ENCODE measurements at places on chromosomes 7 and 10.

DNA sequence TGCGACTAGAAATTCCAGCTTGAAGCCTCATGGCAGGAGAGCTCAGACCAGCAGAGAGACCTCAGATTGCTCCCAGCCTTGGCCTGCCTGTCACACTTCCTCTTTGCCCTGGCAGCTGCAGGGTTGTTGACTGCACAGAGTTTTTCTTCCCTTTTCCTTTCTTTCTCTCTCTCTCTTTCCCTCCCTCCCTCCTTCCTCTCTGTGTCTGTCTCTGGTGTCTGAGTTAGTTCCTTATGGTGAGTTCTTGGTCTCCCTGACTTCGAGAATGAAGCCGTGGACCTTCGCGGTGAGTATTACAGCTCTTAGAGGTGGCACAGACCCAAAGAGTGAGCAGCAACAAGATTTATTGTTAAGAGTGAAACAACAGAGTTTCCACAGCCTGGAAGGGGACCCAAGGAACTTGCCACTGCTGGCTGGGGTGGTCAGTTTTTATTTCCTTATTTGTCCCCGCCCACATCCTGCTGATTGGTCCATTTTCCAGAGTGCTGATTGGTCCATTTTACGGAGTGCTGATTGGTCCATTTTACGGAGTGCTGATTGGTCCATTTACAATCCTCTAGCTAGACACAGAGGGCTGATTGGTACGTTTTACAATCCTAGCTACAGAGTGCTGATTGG is 266.3 kb downstream of the RPS24 start:
- DNase-seq = no peak

GRCh38 chr10:10204415-10204814 is 813.3 kb upstream of the CELF2 start:
- DNase-seq = no peak

GRCh38 chr7:107920048-107920772 is 29.2 kb downstream of the DLD start:
- DNase-seq = no peak

DNA sequence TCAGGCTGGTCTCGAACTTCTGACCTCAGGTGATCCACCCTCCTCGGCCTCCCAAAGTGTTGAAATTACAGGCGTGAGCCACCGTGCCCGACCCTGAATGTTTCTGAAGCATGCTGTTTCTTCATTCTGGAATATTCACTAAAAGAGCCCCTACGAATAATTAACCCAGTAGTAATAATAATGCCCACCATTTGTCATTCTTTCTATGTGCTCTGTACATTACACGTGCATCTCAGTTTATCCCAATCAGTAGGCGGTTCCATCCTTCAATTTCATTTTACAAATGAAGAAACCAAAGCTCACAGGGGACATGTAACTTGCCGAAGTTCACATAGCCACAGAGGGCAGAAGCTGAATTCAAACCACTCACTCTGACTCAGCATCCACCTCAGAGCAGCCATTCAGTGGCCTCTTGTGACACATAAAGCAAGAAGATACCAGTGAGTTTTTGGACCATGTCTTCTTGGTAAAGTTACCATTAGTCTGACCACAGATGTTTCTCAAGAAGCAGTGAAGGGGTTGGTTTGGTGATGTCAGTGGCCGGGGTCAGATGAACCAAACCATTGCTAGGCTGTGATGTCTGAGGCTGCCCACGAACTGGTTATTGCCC is 71.9 kb upstream of the DUSP5 start:
- DNase-seq = no peak

DNA sequence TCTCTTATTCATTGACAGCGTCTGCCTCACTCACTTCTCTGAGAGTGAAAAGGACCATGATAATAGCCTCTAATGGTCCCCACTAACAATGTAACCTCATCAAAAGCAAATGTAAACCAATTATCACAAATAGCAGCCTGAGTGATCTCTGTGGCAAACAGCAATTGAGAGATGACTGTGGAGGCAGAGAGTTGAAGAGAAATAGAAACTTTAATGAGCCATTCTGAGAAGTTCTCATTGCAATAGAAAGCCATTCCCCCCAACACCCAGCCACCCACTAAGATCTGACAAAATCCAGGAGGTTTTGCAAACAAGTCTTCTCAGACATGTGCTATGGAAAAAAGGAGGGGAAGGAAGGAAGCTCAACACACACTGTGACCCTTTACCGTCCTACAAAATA is 44.2 kb upstream of the RNF148 start:
- DNase-seq = no peak

DNA sequence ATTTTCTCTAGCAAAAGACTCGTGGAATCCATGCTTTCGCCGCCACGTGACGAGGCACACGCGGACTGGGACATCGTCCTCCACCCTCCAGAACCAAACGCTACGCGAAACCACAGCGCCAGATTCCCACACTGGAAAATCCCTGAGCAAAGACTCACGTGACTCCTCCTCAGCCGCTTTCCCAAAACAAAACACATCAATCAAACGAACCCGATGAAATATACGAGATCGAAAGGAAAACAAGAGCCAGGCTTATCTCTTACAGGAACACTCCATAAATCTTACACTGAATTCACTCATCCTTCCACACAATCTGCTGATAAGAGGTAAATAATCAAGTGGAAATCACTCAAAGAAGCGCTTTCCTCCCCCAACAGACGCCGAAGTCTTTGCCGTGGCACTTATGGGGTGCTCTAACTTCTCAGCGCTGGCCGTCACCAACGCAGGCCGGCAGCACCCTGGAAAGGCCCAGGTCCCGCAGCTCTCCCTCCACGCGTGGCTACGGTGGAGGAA is 23.8 kb downstream of the DIP2C start:
- no peak for DNase-seq

GRCh38 chr10:110226543-110226925 is 19.1 kb downstream of the MXI1 start:
- DNase-seq = peak; percentile 94

- DNase-seq = no peak
These were observed 350.4 kb upstream of the ETV1 start for GRCh38 chr7:14339861-14340260.

DNA sequence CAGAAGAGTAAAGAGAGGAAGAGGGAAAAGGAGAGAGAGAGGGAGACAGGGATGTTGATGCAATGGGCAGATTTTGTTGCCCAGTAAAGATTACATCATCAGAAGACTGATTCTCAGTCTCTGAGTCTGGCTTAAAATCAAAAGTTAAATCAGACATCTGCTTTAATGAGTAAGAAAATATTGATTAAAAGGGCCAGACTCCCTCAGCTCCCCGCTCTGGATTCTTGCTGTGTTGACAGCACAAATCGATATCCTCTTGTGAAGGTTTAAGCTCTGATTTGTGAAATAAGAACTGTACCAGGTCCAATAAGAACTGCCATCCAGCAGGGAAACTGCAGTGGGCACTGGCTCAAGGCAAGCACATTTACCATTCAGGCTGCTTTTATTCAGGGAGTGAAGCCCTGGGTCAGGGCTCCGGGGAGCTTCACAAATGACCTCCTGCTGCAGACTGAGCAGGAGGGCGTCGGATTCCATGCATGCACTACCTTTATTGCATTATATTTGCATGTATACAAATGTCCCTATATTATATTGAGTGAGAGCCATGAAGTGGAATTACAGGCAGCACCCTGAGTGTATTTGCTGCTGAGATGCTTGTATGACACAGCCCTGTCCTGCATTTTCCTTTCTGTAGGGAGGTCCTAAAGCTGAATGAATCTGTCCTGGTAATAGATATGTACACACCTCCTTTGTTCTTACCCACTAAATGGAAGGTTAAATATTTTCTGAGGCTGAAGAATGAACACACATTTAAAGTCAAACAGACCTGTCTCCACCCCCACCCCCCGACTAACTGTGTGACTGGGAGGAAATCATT is 401.5 kb downstream of the REEP3 start:
- DNase-seq = no peak

GRCh38 chr7:5665094-5666025 is 116.1 kb downstream of the RNF216 start:
- peak; percentile 86 for DNase-seq

- DNase-seq = no peak
These were observed 105.4 kb downstream of the TCF7L2 start for GRCh38 chr10:113055458-113055857.

- no peak for DNase-seq
These were observed 101.0 kb upstream of the EGFR start for GRCh38 chr7:54917613-54918391.

DNA sequence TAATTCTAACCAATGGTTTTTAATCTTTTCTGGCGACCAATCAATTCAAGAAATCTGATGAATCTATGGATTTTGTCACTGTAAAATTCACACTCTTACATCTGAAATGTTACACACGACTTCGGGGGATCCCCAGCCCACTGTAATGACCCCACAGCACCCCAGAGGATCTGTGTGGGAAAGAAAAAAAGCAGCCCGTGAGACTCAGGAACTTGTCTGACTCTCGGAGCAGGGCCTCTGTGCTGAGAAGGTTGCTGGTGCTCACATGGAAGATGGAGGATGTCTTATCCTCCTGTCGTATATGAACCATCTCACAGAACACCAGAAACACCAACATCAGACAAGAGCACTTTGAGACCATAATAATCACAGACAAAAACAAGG is 228.4 kb upstream of the INHBA start:
- DNase-seq = no peak

GRCh38 chr7:105161366-105161765 is 147.4 kb downstream of the KMT2E start:
- DNase-seq = no peak
